NCI-H1417 (cell line): ENCODE measurements at places on chromosomes 7 and 10.
A peak's percentile ranks its signal among the peaks of the same experiment; 100 is the strongest.

GRCh38 chr7:22853674-22854157 lies 31.1 kb upstream of the TOMM7 start:
- DNase-seq: peak; percentile 40

DNA sequence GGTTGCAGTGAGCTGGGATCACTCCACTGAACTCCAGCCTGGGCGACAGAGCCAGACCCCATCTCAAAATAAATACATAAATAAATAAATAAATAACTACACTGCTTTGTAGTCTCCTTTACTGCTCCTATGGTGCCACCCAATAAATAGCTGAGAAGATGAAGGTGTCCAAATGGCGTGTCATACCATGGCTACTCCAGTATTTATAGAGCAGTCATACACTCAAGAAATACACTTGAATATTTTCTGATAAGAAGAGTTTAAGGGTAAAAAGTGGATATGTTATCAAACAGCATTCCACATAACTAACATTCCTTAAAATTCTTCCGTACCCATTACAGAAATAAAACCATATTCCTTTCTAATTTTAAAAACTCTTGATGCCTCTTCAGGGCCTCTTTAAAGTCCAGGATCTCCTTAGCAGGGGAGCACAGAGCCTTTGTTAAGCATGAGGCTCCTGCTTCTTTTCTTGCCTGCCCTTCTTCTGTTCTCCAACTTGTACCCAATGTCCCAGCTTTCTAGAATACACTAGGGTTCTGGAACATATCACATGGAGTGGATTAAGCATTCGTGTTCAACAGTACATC lies 7.9 kb upstream of the SAR1A start:
- no peak for DNase-seq

DNA sequence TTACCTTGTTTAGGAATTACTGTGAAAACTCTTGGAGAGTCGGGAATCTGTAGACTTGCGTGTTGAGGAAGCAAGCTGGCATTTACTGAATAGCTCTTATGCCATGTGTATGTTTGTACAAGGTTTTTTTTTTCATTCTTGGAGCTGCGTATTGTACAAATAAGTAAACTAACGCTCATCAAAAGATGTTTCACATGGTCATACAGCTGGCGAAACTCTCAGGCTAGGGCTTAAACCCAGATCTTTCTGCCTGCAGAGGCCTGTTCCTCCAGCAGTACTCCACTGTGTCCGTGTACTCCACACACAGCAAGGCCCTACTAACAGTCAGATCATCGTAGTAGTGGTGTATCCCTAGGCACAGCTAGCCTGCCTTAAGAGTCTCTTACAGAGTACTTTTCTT lies 7.4 kb downstream of the EDRF1 start:
- DNase-seq: no peak

GRCh38 chr7:132565885-132566284 lies 10.4 kb downstream of the PLXNA4 start:
- no peak for DNase-seq

GRCh38 chr7:126441745-126442144 lies 811.0 kb downstream of the GRM8 start:
- no peak for DNase-seq

DNA sequence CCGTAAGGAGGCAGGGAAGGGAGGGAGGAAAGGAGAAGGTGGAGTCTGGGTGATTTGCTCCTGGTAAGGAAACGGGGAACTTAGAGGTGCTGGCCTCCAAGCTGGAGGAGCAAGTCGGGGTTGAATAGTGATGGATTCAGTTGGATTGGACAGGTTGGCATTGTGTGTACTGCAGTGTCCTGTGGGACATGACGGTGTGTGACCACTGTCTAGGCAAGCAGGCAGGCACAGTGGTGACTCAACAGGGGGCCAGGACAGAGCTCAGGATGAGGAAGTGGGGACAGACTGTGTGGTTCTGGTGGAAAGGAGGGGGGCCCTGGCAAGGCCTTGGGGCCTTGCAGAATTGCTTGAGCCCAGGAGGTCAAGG lies 48.8 kb downstream of the COL26A1 start:
- no peak for DNase-seq

- peak; percentile 14 for DNase-seq
Observed at GRCh38 chr7:43311694-43312093, 199.2 kb downstream of the HECW1 start.

GRCh38 chr10:30052062-30052461 lies 7.3 kb downstream of the JCAD start:
- no peak for DNase-seq

GRCh38 chr10:86331861-86332260 lies 34.7 kb downstream of the GRID1 start:
- no peak for DNase-seq

- DNase-seq: no peak
Observed at GRCh38 chr10:11336722-11337162, 274.7 kb downstream of the USP6NL start.

DNA sequence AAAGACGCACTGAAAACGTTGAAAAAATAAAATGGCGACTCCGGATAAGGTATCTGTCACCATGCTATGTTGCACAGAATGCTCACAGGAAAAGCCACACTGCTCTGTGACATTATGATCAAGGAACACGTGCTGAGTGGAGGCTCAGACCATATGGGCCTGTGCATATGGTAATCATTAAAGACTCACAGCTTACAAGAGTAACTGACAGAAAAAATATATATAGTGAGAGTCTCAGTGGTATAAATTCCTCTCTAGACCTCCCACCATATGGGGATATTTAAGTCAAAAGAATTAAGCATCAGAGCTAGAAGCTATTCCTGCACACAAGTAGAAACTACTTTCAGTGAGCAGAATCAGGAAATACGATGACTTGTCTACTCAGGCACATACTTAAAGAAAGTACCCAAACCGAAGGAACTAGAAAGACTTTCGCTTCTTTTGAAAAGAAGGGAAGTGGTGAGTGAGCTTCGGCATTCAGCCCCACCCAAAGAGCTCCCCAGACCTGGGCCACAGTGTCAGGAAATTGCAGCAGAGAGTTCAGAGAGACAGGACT lies 65.1 kb upstream of the MPP7 start:
- DNase-seq: no peak

GRCh38 chr7:40827222-40828085 lies 692.6 kb downstream of the SUGCT start:
- no peak for DNase-seq

DNA sequence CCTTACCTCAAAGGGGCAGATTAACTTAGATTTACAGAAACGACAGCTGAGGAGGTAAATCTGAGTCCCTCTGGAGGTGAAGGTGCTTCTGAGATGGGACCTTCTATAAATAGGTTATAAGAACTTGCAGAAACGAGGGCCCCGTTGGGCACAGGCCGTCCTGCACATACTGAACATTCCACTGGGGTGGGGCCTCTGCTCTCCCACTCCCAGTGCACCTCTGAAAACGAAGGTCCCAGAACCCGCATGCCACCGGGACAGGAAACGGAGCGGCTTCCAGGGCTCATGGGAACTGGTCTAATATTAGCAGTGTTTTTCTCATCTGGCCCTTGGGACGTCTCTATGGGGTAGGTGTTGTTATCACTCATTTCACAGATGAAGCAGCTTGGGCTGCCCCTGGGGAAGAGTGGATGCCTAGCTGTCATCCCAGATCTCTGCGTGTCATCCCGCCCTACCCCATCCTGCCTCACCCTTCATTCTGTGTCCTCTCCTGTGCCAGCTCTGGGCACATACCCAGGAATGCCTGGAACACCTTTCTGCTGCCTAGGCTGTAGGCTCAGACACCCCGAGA lies 19.6 kb downstream of the C10orf62 start:
- DNase-seq: no peak

GRCh38 chr7:131562941-131563340 lies 6.5 kb upstream of the PODXL start:
- DNase-seq: no peak

- DNase-seq: no peak
Observed at GRCh38 chr7:405489-406211, 114.0 kb downstream of the PDGFA start.

DNA sequence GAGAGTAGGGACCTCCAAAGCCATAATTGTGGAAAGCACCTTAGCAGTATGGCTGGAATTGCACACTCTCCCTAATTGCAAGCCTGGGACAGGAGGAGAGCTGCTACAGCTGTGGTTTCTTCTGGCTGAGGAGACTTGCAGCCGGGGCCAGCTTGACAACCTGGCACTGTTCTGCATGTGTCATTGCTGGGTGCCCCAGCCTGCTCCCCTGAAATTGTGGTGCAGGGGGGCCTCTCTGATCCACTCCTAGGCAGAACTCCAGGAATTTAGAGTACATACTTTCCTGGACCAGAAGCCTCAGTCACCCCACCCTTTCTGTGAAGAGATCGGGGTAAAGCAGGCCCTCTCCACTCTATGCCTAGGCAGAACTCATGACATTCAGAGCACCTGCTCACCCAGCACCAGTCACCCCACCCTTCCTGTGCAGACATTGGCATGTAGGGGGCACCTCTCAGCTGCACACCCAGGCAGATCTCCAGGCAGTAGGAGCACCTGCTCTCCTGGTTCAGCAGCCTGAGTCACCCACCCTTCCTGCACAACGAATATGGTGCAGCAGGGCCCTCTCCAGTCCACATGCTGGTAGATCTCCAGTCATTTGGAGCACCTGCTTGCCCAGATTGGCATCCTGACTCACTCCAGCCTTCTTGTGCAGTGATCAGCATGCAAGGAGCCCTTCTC lies 34.4 kb upstream of the DYNC1I1 start:
- no peak for DNase-seq

GRCh38 chr10:101162677-101163076 lies 31.6 kb downstream of the TLX1 start:
- DNase-seq: no peak

GRCh38 chr10:14603534-14604102 lies 171.1 kb downstream of the FAM107B start:
- DNase-seq: no peak

- peak; percentile 8 for DNase-seq
Observed at GRCh38 chr7:137328373-137329120, 15.0 kb downstream of the PTN start.
